Kasumi-1 (cell line): ENCODE measurements at places on chromosomes 7 and 10.
A peak's percentile ranks its signal among the peaks of the same experiment; 100 is the strongest.

DNA sequence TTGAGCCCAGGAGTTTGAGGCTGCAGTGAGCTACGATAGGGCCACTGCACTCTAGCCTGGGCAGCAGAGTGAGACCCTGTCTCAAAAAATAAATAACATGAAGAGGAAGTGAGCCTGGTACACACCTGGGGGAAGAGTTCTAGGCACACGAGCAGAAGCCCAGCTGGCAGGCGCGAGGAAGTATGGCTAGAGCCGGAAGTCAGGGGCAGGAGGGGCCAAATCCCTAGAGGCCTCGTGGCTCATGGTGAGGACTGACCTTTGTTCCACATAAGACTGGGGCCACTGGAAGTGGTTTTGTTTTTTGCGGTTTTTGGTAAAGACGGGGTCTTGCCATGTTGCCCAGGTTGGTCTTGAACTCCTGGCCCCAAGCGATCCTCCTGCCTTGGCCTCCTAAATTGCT lies 117.6 kb downstream of the HIP1 start:
- DNase-seq: no peak

DNA sequence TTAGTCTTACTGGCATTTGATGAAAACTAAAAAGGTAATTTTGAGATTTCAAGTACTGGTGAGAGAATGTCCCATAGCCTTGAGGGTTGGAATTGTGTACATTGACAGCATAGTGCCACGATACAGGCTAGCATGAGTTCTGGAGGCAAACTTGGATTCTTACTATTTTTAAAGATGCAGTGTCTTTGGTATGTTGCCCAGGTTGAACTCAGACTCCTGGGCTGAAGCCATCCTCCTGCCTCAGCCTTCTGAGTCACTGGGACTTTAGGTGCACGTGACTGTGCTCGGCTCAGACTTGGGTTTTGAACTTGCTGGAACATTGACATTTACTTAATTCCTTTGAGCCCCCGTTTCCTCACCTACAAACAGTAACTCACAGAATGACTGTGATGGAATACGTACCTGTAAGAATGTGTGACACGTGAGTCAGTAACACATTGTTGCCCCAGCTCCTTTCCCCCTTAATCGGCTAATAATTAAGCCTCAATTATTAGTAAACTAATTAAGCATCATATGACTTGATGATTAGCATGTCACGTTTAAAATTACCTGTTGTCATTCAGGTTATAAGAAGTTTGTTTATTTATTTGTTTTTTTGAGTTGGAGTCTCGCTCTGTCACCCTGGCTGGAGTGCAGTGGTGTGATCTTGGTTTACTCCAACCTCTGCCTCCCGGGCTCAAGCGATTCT lies 10.6 kb downstream of the DNAJB6 start:
- no peak for DNase-seq

GRCh38 chr7:5431560-5432015 lies 8.0 kb upstream of the TNRC18 start:
- DNase-seq: no peak

GRCh38 chr10:93482145-93482834 lies at the start of gene MYOF:
MYOF (minus strand) TSS chr10:93482334; CDS start chr10:93482194, 140 bp downstream.
- DNase-seq: peak; percentile 96

- no peak for DNase-seq
Measured at GRCh38 chr7:100444311-100445278, 8.3 kb upstream of the PPP1R35 start.

DNA sequence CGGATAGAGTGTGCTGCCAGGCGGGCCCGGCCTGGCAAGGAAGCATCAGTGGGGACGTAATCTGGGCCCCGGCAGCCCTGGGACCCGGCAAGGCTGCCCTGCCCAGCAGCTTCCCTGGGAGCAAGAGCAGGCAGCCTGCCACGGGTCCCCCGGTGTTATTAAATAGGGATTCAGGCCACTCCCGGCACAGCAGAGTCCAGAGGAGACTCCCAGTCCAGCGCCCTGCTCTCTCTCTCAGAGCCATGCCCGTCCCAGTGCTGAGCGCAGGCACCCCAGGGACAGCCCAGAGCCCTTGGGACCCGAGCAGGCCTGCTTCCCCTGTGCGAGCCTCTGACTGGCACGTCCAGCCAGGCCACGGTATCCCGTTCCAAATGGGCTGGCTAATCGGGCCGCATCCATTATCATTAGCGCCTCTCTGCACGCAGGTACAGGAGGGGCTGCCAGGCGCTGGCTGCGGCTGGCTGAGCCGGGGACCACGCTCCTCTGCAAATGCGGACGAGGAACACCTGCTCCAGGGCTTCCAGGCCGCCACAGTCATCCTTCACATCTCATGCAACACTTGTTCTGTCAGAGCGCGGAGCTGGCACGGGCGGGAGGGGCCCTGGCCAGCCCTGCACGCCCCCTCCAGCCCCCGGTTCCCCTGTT lies 344.2 kb upstream of the MKI67 start:
- no peak for DNase-seq

DNA sequence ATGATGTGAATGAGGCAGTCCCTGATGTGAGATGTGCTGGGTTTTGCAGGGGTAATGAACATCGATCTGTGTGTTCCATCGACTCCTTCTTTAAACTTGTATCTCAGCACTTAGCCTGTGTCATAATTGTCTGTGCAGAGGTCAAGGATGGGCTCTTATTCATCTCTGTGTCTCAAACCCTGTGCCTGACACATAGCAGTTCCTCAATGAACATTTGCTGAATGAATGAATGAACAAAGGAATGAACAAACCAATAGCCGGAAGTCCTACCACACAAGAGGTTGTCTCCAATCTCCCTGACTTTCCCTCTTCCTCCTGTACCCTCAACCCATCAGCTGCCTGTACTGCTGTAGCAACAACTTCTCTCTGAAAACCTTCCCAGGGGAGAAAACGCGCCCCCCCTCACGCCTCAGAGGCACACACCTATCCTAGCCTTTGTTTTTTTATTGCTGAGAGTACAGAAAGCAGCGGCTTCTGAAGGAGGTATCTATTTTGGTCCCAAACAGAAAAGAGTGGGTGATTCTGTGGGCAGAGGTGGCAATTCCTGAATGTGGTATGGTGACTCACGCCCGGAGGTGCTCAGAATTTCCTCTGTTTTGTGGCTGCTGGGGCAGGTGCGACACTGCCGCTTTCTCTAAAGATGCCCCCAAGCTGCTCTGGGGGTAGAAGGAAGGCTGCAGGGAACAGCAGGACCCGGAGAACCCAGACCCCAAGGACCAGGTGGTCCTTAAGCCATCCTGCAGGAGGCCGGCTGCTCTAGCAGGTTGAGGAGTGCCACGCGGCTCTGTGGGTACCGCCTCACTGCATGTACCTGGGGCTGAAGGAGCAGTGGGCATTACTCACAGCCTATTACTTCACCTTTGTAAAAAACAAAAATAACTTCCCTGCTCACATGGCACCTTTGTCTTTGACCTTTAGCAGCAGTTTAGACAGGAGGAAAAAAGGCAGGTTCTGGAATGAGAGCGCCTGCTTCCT lies 9.6 kb downstream of the IL2RA start:
- no peak for DNase-seq

- no peak for DNase-seq
Measured at GRCh38 chr7:152866791-152867501, 107.4 kb downstream of the ACTR3B start.

GRCh38 chr10:133167693-133168616 lies 7.9 kb downstream of the KNDC1 start:
- no peak for DNase-seq

DNA sequence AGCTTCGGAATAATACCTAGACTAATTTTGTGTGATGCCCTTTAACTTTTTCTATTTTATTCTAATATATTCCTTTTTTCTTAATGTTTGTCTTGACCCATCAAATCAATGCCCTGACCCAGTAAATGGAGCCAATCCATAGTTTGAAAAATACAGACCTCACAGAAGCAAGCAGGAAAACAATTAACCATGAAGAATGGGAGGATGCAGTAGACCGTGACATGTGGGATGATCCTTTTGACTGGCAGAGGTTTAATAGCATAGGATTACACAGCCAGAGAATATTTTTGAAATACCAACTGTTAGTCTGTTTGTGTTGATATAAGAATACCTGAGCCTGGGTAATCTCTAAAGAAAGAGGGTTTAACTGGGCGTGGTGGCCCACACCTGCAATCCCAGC lies 142.6 kb upstream of the NEBL start:
- no peak for DNase-seq

DNA sequence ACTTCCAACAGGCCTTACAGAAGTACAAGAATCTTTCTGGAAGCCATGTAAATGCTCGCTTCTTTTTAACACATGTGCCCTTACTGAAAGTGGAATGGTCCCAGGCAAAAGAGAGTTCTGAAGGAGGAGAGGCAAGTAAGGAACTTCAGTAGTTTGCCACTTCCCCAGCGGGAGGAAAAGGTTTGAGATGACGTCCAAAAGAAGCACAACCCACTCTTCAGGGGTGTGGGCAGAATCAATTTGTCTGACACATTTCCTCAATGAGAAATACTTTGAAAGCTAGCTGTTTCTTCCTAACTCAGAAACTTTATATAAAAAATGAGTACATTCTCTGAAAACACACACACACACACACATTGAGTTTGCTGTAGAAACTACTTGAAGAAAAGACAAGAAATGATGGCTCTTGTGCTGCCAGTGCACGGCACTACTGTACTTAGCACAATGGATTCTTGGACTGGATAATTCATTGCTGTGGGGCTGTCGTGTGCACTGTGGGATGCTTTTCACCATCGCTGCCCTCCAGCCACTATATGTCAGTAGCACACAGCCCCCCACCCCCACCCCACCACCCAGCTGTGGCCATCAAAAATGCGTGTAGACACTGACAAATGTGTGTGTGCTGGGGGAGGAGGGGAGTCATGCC lies 183.0 kb downstream of the SRPK2 start:
- DNase-seq: no peak
